Stomach (tissue), 19 donors: ENCODE measurements at places on chromosomes 12 and 14. TPM values are rescaled to one million over a fixed set of nuclear protein-coding genes. Genes with fewer than 3 reads are reported as not detected.

GRCh38 chr14:58746701-58747100, 108.9 kb downstream of the DACT1 start:
- no peak for DNase-seq
- H3K27me3 ChIP-seq: no peaks in the 10 kb centered on the region
- no peaks in the 10 kb centered on the region for H3K36me3 ChIP-seq
- H3K4me3 ChIP-seq: no peak overlapping the region

DNA sequence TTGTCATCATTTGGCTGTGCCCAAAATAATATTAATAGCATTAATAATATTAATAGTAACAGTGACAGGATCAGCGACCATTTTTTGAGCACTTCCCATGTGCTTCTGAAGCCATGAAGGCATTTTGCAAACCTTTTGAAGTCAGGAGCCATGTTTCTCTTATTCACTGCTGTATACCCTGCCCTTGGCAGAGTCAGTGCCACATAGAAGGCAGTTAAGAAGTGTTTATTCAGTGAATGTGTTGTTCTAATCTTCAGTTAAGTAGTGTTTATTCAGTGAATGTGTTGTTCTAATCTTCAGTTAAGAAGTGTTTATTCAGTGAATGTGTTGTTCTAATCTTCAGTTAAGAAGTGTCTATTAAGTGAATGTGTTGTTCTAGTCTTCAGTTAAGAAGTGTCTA, 319.7 kb upstream of the NAV3 start:
- no peak for DNase-seq
- H3K27me3 ChIP-seq: no peaks in the 10 kb centered on the region
- H3K27ac ChIP-seq: no peak overlapping the region
- no peak overlapping the region for H3K4me3 ChIP-seq
- H3K36me3 ChIP-seq: no peaks in the 10 kb centered on the region

DNA sequence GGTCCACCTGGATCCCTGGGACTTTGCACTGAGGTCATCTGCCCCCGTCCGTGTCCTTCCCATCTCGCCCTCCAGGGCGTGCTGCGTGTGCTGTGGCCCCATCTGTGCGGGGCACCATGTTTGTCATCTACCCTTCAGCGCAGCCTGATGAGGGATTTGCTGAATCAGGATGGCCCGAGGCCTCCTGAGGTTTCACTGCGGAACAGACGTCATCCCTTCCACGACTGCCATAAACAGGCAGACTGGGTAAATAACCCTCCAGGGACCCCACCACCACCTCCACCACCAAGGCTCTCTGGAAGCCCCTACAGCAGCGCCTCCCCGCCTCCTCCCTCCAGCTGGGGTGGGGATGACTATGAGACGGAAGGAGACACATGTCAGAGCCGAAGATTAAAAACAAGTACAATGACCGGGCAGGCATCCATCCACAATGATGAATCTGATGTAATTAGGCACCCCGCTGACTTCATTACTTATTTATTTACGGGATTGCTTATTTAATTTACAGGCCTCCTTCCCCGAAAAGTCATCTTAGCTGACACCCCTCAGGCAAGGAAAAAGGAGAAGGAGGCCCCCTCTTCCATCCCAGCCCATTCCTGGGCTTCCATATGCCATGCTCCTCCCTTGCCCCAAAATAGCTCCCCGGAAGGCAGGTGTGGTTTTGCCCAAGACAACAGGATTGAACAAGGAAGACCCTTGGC, 39.4 kb downstream of the NCOR2 start:
- peaks cover 55% of the 10 kb centered on the region for H3K4me1 ChIP-seq
- peak overlapping the region; percentile 10 for H3K27ac ChIP-seq
- peaks cover 14% of the 10 kb centered on the region for H3K36me3 ChIP-seq
- DNase-seq: no peak
- H3K27me3 ChIP-seq: no peaks in the 10 kb centered on the region
- H3K4me3 ChIP-seq: no peak overlapping the region

DNA sequence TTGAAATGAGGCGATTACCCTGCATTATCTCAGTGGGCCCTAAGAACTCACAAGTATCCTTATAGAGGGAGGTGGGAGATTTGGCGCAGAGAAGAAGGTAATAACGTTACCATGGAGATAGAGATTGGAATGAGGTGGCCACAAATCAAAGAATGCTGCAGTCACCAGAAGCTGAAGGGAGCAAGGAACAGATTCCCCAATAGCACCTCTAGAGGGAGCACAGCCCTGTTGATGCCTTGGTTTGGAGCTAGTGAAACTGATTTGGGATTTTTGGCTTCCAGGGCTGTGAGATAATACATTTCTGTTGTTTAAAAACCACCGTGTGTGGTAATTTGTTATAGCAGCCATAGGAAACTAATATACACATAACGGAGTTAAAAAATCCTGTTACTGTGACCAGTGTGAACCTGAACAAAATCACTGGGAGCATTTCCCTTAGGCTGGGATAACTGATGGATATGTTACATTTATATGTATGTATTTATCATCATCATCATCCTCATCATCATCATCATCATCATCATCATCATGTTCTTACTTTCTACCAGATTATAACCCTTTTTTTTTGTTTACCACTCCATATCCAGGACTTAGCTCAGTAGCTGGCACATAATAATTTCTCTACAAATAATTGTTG, 100.3 kb downstream of the LIN7A start:
- no peaks in the 10 kb centered on the region for H3K4me1 ChIP-seq
- H3K36me3 ChIP-seq: no peaks in the 10 kb centered on the region
- H3K27me3 ChIP-seq: no peaks in the 10 kb centered on the region
- no peak for DNase-seq
- H3K4me3 ChIP-seq: no peak overlapping the region
- no peak overlapping the region for H3K27ac ChIP-seq

GRCh38 chr12:45434094-45434493, 218.2 kb downstream of the ANO6 start:
- H3K4me1 ChIP-seq: no peaks in the 10 kb centered on the region
- DNase-seq: no peak
- H3K27me3 ChIP-seq: no peaks in the 10 kb centered on the region
- peaks cover 7% of the 10 kb centered on the region for H3K36me3 ChIP-seq

Gene AVPR1A
- 0.30 TPM for polyA plus RNA-seq

Gene SIX6
- polyA plus RNA-seq: not detected

Gene RNF31
- polyA plus RNA-seq: 88.7 TPM

Gene DAZAP2
- 547 TPM for polyA plus RNA-seq
